ENCODE measurements at places on chromosomes 2 and 18. TPM values are rescaled to one million over a fixed set of nuclear protein-coding genes. Genes with fewer than 3 reads are reported as not detected.

- H3K36me3 ChIP-seq, result no peaks in the 10 kb centered on the region
- DNase-seq, result no peak
- no peak overlapping the region for H3K27ac ChIP-seq
Observed at GRCh38 chr2:176161825-176162626, 4.9 kb downstream of the HOXD3 start.

DNA sequence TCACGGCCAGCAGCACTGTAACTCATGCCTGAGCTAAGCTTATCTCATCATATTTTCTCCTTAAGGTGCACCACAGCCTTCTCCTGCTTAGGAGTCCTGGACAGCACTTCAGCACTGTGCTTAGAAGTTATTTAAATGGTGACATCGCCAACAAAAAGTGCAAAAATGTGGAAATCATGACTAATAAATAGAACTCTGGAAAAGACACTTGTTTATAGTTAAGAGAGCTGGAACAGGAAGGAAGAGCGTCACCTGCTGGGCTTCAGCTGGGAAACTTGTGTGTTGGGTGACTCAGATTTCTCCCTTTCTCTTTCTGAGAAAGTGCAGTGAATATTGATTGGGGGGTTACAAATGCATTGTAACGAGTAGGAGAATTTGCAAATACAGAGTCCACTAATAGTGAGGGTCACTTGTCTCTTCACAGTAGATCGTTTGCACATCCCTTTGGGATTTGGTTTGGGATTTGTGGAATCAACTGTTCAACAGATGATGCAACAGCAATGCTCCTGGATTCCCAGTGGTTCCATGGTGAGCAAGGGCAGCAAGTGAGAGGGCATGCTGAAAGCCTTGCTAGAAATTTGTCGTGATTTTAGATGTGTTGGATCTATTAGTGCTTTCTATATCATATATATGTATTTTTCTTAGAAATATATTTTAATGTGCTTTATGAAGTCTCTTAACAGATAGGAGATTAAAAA is 84.2 kb downstream of the DOK6 start:
- H3K4me1 ChIP-seq, result no peaks in the 10 kb centered on the region
- no peak overlapping the region for H3K27ac ChIP-seq
- no peak overlapping the region for H3K4me3 ChIP-seq
- no peak for DNase-seq
- H3K27me3 ChIP-seq, result no peaks in the 10 kb centered on the region

- no peak overlapping the region for H3K27ac ChIP-seq
- no peak overlapping the region for H3K4me3 ChIP-seq
- H3K4me1 ChIP-seq, result peaks cover 10% of the 10 kb centered on the region
- no peaks in the 10 kb centered on the region for H3K36me3 ChIP-seq
- H3K27me3 ChIP-seq, result peaks cover 4% of the 10 kb centered on the region
- no peak for DNase-seq
Observed at GRCh38 chr18:63105636-63106316, 213.8 kb downstream of the BCL2 start.

- no peak overlapping the region for H3K27ac ChIP-seq
- no peak overlapping the region for H3K4me3 ChIP-seq
- no peak for DNase-seq
Observed at GRCh38 chr18:13581496-13582177, 144.7 kb downstream of the FAM210A start.

DNA sequence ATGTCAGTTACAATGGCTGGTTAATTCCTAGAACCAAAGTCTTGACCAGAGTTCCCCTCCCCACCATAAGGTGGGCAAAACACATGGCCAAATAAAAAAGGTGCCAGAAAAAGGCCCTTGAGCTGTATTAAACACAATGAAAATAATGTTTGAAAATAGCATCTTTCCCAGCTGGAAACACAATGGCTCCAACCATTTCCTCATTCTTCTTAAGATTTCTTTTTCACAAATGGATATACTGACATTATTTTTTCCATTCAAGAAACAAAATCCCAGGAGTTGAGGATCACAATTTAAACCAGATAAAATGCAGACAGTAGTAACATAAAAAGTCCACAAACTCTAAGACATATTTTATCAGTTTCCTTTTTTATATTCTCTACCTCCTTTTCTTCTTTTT is 143.8 kb downstream of the EXOC6B start:
- DNase-seq, result no peak
- no peaks in the 10 kb centered on the region for H3K4me1 ChIP-seq
- no peak overlapping the region for H3K4me3 ChIP-seq
- no peaks in the 10 kb centered on the region for H3K27me3 ChIP-seq
- no peak overlapping the region for H3K27ac ChIP-seq

- H3K27ac ChIP-seq, result no peak overlapping the region
- no peak for DNase-seq
- H3K36me3 ChIP-seq, result no peaks in the 10 kb centered on the region
Observed at GRCh38 chr2:179354739-179355537, 90.3 kb upstream of the SESTD1 start.

The DHX57 gene
- 18.0 TPM for total RNA-seq

The LYPD6 gene
- total RNA-seq, result not detected

The GALNT3 gene
- total RNA-seq, result 18.5 TPM

The KCNJ3 gene
- not detected for total RNA-seq

Measured in CD4-positive, CD25-positive, alpha-beta regulatory T cell (primary cell).